ENCODE measurements at places on chromosomes 2 and 18.

- no peak for DNase-seq
Measured at GRCh38 chr18:14949800-14950664, 202.1 kb downstream of the ANKRD30B start.

- DNase-seq: no peak
Measured at GRCh38 chr18:476251-476664, 24.2 kb downstream of the COLEC12 start.

DNA sequence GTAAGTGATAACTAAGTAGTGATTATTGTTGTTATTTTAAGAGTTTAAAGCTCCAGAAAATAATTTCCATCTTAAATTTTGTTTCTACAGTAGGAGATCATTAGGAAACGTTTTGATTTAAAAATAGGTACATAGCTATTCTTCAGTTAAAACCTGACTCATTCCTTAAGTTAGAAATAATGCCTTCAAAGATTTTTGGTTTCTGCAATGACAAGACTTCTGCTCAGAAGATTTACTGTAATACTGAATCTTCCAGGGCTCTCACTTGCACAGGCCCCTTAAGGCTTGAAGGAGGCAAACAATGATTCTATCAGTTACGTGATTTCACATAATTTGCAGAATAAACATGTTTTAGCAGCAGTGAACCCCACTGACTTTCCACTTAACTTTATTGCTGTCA is 333.7 kb downstream of the RAD51AP2 start:
- DNase-seq: no peak

DNA sequence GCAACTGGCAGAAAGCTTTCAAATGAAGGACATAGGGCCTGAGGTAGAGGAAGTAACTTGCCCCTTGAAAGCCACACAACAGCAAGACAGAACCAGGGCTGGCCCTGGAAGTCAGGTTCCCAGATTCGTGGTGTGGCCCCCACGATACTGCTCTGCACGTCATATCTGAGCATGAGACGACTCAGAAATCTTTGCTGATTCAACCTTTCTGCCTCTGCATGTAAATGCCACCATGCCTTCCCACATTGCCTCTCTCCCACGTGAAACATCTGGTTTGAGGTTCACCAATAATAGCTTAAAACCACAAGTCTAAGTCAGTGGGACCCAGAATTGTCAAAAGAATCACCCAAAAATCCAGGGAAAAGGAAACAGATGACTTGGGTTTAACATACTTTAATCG is 214.0 kb upstream of the TRIB2 start:
- no peak for DNase-seq

GRCh38 chr2:18626256-18626668 is 36.9 kb upstream of the NT5C1B start:
- DNase-seq: no peak

DNA sequence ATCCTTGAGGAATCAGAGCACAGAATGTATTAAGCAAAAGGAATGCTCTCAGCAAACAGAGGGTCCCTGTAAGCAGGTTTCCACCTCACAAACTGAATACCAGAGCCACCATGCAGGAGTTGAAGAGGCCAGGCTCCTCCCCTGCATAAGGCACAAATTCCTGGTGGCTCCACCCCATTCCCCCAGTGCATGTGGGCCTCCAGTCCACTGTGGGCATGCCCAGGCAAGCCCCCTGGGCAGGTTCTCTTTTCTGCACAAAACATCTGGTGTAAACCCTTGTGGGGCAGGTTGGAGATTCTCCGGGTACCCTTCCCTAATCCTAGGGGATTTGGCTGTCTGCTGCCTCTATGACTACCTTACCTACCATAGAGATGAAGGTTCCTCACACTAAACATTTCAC is 166.5 kb downstream of the PTPRM start:
- DNase-seq: no peak

- DNase-seq: no peak
Measured at GRCh38 chr2:133360190-133360589, 208.1 kb downstream of the NCKAP5 start.

GRCh38 chr2:160033732-160034392 is 28.6 kb downstream of the PLA2R1 start:
- peak; percentile 73 for DNase-seq

DNA sequence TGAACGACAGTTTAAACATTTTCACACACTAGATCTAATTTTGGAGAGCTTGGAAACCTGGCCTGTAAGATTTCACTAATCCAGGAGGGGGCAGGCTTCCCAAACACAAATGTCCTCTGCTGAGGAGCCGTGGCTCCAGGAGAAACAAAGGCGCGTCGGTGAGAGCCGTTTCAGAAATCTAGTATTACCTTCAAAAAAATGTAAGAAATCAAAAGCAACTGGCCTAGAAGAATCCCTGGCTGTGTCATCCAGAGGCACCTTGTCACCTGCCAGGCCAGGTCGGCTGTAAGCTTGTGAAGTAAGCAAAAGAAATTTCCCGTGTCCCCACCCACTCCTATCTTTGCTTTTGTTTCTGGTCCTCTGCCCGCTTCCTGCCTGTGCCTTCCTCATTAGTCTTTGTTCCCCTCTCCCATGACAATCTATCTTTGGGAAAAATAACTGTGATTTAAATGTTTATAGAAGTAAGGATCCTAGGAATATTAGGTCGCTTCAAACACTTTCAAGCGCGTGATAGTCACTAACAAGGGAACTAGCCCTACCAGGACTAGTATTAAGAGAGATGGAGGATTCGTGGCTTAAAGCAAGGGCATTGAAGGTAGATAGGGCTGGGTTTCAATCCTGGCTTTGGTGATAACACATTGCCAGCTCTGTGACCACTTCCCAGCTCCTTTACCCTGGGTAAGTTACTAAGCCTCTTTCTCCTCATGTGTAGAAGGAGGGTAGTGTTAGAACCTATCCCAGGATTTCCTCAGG is 99.5 kb upstream of the STK39 start:
- peak; percentile 41 for DNase-seq

DNA sequence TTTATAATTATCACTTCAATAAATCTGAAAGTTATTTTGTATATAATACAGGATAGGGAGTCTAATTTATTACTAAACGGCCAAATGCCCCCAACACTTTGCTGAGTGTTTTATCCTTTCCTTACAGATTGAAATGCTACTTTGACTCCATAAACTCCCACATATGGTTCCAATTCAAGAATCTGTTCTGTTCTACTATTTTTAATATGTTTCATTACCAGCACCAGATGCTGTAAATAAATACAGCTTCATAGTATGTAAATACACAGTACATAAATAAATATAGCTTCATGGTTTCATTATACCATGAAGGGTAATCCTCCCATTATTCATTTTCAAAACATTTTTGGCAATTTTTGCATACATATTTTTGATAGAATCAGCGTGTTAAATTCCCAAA is 34.0 kb upstream of the MREG start:
- no peak for DNase-seq

GRCh38 chr18:44740000-44740399 is 59.3 kb downstream of the SETBP1 start:
- no peak for DNase-seq

GRCh38 chr2:51265539-51265938 is 233.6 kb upstream of the NRXN1 start:
- DNase-seq: no peak

DNA sequence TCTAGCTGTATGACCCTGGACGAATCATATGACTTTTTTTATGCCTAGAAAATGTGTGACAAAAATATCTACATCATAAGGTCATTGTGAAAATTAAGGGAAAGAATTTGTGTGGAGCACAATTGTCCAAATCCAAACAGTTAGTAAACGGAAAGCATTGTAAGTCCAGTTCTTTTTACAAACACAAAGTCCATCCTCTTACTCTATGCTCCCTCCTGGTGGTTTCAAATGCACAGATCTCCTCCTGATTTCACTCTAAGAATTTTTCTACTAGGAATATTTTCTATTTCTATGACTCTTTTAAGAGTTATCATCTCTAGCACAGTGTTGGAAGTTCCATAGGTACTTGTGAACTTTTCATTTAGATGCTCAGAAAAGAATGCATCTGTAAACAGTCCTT is 125.2 kb upstream of the ARL5A start:
- no peak for DNase-seq

DNA sequence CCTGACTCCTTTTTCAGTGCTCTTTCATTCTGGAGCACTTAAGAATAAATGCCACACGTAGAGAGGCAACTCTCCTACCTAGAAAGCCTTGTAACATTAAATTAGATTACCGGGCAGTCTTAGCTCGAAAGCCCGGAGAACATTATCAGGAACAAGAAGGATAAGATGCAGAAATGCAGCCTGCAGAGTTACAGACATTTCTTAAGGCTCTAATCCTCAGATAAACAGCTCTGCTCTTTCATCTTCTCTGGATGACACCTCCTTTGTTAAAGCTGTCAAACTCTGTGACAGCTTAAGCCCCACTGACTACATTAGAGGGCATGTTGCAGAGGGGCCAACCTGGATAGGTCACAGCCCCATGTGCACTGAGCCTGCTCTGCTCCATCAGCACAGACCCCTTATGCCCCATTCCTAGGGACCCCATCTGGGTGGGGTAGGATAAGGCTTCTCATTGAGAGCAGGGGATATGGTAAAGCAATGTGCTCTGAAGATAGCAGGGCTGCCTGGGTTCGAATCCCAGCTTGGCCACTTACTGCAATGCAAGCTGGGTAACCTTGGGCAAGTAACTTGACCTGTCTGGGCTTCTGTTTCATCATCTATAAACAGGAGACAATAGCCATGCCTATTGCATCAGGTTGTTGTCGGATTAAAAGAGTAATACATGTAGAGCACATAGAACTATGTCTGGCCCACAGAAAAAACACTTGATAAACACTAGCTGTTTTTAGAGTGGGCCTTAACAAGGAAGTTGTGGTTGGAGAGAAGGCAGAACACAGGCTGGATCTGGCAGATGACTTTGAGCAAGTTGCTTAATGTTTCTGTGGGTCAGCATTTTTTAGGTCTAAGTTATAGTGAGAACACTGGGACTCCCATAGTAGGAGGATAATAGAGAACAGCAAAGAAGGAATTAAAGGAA is 111.4 kb downstream of the THNSL2 start:
- no peak for DNase-seq

DNA sequence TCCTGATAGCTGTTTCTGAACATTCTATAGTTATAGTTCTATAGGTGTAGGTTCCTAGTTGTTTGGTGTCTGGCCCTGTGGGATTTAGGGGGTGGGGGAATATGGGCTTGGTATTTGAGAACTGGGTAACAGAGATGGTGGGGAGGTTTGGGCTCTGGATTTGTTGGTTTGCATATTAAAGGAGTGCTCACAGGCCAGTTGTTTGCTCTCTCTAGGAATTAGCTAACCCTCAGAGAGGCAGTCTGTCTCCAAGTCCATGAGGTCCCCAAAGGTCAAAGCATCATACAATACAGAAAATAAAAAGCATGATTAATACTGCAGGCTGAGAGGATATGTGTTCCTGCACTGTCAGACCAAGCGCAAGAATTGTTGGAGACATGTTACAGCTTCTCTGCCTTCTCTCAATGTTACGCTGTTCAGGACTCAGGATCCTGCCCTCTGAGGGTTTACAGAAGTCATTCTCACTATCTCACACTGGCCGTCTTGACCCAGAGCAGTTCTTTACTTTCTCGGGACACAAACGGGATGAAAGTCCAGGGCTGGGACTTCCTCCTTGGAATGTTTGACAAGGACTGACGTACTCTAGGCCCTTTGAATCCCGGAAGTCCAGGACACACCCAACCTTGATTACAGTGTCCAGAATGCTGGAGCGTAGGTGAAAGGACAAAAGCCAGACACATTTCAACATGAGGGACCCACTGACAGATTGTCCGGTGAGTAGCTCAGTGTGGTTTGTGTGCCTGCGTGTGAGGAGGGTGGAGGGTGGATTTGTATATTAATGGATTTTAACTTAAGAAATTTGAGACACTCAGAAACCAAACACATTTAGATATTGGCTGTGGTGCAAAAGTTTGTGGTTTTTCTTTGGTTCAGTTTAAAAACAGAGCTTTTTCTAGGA is at the start of gene NOSTRIN:
Gene NOSTRIN, plus strand, starts transcription at position 677 of the 898 bp plus-strand sequence. Its CDS starts 10 bp downstream, at position 687.
- DNase-seq: peak; percentile 21

DNA sequence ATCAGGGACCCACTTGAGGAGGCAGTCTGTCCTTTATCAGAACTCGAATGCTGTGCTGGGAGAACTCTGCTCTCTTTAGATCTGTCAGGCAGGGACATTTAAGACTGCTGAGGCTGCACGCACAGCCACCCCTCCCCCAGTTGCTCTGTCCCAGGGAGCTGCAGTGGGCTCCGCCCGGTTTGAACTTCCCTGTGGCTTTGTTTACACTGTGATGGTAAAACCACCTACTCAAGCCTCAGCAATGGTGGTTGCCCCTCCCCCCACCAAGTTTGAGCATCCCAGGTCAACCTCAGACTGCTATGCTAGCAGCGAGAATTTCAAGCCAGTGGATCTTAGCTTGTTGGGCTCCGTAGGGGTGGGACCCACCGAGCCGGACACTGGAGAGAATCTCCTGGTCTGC is 11.8 kb upstream of the LHCGR start:
- DNase-seq: no peak

DNA sequence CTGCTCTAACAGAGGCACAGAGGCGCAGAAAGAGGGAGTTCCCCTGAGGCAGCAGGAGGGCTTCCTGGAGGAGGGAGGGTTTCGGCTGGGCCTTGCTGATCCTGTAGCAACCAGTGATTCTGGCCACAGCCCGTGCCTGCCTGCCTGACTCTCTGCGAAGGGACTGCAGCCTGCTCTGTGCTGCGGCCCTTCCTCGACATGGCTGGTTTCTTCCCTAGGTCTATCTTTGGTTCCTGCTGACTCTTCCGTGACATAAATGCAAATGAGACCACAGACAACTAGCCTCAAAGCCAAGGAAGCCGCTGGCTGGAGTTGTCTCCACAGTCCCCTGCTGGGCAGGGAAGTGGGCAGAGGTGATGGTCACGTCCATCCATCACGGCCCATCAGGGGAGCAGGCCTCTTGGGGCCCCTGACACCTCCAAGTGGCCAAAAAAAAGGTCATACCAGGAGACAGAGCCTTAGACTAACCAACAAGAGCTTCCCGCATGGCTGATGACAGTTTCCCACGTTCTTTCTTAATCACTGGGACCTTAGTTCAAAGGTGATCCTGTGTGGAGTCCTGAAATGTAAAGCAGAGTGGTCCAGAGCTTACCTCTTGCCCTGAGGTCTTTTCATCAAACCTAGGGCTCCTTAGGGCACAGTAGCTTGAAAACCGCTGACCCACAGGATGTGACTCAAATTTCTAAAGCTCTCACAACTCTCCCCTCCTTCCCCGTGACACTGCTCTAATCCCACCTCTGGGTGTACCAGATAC is 55.3 kb downstream of the HS1BP3 start:
- no peak for DNase-seq

- no peak for DNase-seq
Measured at GRCh38 chr2:173792166-173792565, 173.0 kb downstream of the SP3 start.

- DNase-seq: no peak
Measured at GRCh38 chr2:157256626-157257025, 879 bp upstream of the GALNT5 start.

DNA sequence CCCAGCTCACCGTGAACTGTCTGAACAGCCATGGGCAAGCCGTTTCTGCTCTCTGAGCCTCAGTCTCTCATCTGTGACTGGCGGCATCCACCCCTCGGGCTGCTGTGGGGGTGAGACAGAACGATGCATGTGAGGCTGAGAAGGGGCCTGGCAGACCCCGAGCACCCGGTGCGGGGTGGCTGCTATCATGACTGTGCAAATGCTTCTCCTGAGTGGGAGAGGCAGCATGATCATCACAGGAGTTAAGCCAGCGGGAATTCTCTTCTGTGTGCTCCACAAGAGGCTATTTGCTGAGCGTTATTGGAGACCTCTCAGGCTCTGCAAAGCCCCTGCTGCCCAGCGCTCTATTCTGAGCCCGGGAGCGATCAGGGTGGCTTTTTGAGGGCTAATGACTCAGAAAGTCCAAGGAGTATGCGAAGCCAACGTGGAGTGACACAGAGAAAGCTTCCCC is 45.8 kb upstream of the ID2 start:
- no peak for DNase-seq
